CD4-positive, alpha-beta T cell treated with Interleukin-12 subunit alpha and Interleukin-12 subunit beta, for 1 hour (primary cell): ENCODE measurements at places on chromosomes 7 and 10.

- no peak for DNase-seq
These were observed 78.1 kb upstream of the RHEB start for GRCh38 chr7:151597541-151598444.

GRCh38 chr10:76236356-76236755, 804.9 kb downstream of the LRMDA start:
- DNase-seq, result no peak

DNA sequence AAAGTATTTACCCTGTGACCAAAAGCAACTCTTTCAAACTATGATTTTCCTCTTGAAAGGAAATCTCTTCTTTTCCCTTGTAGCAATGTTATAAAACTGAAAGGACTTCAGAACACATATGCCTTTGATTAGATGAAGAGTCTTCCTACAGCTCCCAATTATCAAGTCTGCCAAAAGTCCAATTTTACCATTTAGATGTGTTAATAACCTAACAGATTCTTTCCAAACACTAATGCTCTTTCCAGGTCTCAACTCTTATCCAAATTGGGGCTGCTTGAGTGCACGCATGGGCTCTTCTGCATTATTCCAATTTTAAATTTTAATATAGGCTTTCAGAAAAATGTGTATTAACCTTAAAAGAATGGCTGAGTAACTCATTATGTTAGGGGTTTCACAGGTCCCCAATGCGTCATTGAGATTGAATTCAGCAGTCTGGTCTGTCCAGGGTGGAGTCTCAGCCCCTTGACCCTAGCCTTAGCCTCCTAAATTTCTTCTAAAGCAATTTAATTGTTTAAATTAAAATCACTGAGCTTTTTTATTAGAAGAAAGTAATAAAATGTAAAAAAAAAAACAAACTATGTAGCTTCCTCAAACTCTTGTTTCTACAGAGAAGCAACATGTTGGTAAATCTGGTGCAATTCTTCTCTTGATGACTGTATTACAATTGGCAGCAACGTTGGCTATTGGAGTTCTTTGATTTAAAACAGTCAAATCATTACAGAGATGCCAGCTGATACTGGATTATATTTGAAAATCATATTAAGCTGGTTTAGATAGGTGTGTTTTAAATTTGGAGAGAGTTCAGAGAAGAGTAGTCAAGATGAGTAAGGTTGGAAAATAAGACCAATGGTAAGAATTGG, 170.4 kb downstream of the DKK1 start:
- no peak for DNase-seq

DNA sequence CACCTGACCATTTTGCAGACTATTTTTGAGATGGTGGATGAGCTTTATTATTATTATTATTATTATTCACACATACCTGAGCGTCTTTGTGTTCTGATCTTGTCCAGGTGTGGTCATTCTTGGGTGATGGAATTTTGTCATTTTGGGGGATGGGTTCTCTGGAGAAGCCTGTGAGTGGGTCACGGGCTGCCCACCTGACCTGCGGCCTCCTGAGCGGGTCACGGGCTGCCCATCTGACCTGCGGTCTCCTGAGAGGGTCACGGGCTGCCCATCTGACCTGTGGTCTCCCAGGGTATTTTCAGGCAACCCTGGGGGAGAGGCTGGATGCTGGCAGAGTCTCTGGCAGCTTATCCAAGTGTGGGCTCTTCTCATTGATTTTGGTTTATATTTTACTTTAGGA, 7.3 kb downstream of the SCART1 start:
- DNase-seq, result no peak

DNA sequence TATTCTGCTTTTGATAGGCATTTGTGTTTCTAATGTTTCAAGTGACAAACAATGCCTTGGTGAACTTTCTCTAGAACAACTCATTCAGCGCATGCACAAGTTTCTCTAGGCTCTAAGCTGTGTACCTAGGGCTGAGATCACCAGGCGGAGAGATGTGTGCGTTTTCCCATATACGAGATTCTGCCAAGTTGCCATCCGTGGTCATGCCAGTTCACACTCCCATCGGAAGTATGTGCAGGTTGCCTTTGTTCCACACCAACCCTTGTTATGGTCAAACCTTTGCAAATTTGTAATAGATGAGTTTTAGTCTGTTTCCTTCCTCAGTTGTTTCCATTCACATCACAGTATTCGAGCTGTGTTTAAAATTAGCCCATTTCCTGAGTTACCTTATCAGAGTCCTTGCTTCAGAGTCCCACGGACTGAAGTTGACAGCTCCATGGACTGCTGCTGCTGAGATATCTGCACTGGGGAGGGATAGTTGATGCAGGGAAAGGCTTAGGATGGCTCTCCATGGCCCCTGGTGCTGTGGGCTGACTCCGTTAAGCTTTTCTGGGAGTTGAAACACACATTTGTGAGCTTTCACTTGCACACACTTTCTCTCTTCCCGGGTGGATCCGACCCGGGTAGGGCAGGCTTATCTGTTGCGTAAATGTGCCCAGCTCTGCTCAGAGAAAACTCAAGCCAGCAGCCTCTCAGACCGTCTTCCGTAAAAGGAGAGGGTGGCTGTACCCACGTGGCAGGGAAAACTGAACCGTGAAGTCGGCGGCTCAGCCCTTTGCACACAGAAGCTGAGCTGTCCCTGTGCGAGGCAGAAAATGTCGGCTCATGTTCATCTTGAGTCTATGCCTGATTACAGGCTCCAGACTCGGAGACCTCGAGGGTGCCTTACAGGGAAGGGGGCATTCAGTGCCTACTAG, 49.4 kb downstream of the HK1 start:
- peak; percentile 43 for DNase-seq

GRCh38 chr10:86601956-86602602, 52.3 kb upstream of the OPN4 start:
- no peak for DNase-seq

DNA sequence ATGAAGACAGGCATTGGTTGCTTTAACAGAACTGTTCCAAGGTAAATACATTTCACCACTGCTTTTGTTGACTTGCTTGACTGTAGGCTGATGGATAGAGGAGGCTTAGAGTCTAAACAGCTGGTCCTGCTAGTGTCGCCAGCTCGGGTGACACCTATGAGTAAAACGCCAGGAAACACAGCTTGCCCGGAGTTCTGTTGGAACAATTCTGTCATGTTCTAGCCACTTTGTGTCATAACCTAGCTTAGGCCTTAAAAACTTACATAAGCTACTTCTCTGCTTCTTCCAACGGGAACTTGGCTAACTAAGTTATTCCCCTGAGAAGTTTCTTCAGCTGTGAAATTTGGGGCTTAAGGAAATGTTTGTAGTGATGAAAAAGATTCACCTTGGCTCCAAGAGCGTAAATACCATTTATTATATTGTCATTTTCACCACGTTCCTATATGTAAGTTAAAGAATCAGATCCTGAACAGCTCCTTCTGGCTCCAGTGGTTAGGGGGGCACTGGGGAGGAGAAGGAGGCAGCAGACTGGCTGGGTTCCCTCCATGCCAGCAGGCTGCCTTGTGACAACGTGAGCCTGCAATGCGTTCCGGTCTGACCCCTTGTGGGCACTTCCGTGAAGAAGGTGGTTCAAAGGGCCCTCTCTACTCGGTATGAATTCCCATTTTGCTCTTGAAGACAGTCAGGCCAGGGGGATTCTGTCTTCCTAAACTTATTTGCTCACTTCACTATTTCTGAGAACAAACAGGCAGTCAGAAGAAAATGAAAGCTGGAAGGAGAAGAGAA, 253.2 kb downstream of the BMPER start:
- no peak for DNase-seq

DNA sequence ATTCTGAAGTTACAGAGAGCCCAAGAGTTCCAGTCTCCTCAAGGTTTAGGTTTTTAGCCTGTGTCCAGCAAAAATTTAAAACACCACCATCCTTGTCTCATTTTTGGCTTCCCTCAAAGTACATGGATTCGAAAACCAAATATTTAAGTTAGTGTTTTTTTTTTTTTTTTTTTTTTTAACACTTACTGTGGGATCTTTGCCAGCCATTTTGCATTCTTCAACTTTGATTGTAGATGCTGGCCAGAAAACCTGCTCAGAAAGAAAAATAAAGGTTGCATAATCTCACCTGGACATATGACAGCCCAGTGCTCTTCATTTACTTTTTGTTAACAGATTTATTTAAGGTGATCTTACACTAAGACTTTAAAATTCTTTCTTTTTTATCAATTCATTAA, 91.6 kb downstream of the SEMA3C start:
- no peak for DNase-seq

GRCh38 chr7:77282897-77283296, 83.3 kb upstream of the FGL2 start:
- DNase-seq, result no peak

DNA sequence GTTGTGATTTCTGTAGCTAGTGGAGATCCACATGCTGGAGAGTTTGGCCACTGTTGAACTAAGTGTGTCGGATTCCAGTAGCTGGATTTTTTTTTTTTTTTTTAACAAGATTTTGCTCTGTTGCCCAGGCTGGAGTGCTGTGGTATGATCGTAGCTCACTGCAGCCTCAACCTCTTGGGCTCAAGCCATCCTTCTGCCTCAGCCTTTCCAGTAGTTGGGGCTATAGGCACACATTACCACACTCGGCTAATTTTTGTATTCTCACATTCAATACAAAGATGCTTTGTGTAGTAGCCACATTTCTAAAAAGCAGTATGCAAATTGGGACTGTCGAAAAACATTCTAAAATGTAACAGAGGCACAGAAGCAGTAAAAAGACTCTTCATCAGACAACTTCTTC, 63.5 kb downstream of the RABGEF1 start:
- no peak for DNase-seq

- peak; percentile 7 for DNase-seq
These were observed 10.9 kb upstream of the SP8 start for GRCh38 chr7:20797462-20798080.

DNA sequence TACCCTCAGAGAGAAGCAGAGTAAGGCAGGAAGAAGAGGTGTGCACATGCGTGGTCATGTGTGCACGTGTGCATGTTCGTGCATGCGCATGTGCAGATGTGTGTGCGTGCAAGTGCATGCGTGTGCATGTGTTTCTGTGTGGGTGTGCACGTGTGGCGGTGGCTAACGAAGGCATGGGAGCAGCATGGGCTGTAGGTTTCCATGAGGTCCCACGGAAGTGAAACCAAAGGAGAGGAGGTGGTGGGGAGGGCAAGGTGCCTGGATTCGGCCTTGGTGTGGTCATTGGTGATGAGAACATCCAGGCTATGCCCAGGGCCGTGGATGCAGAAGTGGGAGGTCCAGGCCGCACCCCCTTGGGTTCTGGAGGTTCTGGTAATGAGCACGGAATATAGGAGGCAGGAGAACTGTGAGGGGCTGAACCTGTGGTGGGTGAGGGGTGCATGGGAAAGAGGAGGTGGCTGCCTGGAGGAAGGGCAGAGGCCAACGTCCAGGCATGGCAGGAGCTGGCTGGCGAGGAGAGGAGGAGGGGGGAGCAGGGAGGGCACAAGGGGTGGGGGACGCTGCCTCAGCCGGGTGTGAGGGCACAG, 2.4 kb upstream of the INPP5A start:
- DNase-seq, result no peak

- DNase-seq, result no peak
These were observed 13.0 kb upstream of the DLG5 start for GRCh38 chr10:77939561-77940001.

GRCh38 chr7:149860821-149861727, 12.7 kb upstream of the ATP6V0E2 start:
- DNase-seq, result no peak

GRCh38 chr10:126137562-126138221, 241.3 kb downstream of the FANK1 start:
- no peak for DNase-seq

DNA sequence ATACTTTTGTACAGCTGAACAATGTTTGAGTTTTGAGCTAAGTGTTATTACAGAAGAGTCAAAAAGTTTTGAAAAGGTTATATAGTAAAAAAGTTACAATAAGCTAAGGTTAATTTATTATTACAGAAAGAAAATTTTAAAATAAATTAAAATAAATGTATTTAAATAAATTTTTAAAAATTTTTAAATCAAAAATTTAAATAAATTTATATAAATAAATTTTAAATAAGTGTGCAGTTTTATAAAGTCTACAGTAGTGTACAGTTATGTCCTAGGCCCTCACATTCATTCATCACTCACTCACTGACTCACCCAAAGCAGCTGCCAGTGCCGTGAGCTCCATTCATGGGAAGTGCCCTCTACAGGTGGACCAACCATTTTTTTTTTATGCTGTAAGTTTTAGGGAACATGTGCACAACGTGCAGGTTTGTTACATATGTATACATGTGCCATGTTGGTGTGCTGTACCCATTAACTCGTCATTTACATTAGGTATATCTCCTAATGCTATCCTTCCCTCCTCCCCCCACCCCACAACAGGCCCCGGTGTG, 462.9 kb upstream of the ZMIZ1 start:
- DNase-seq, result no peak

- no peak for DNase-seq
These were observed 86.6 kb upstream of the INSYN2A start for GRCh38 chr10:127283017-127283416.

- no peak for DNase-seq
These were observed 40.5 kb downstream of the TBATA start for GRCh38 chr10:70744617-70745143.

DNA sequence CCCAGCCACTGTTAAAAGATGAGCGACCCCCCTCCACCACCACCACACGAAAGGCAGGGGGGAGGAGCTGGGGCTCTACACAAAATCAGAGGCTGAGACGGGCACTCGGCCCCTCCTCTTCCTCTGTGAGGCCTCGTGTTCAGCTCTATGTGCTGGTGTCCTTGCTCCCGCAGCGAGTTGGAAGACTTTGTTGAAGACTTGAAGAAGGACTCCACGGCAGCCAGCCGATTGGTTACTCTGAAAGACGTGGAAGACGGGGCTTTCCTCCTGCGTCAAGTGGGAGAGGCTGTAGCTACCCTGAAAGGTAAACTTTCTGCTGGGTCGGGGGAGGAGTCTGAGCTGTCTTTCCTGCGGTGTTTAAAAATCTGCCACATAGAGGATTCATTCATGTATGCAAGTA, 203.7 kb downstream of the ARHGAP21 start:
- peak; percentile 32 for DNase-seq

- DNase-seq, result no peak
These were observed 3.1 kb downstream of the SOSTDC1 start for GRCh38 chr7:16462431-16462889.
